Stimulated activated CD4-positive, alpha-beta T cell treated with anti-CD3 and anti-CD28 coated beads, Interleukin-1b, Interleukin-23, amount 100 ng/mL, for 1 hour (primary cell): ENCODE measurements at places on chromosomes 11 and 22.

- no peak for DNase-seq
Observed at GRCh38 chr11:34977089-34977912, 60.9 kb downstream of the PDHX start.

DNA sequence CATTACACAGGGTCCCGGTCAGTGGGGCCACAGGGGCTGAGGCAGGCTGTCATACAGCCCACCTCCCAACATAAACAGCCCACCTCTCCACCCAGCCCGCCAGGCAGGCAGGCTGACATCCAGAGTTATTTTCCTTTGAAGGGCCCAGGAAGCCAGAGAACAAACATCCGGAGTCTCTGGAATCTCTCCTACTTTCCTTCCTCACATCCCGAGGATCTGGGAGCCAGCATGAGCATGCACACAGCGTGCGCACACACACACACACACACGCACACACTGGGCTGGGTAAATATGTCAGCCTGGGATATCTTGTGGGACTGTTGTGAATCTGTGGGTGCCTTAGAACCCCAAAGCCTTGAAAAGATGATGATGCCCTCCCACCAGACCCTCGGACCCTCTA is 55.4 kb downstream of the PDE2A start:
- no peak for DNase-seq

GRCh38 chr11:12673601-12673923 is 659 bp upstream of the TEAD1 start:
- no peak for DNase-seq

DNA sequence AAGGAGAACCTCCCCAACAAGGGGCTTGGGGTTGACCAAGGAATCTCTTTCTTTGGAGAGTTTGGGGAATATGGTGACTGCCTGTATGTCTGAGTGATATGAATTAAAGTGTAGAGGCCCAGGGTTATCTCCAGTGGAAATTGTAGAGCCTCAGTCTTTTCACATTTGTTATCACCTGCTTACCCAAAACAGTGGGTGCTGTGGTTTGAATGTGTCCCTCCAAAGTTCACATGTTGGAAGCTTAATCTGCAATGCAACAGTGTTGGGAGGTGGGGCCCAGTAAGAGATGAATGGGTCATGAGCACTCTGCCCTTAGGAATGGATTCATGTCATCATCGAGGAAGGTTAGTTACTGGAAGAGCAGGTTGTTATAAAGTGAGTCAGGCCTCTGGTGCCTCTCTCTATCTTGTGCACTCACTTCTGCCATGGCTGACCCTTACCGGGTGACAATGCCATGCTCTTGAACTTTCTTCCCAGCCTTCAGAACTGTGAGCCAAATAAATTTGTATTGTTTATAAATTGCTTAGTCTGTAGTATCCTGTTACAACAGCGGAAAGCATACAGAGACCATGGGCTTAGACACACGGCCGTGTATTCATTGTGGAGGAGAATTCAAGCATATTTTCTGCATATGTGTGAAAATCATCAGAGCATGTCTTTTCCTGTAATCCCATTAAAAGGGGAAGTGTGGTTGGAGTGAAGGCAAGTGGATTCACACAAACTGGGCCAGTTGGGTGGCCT is 114.1 kb upstream of the TBCEL start:
- no peak for DNase-seq

DNA sequence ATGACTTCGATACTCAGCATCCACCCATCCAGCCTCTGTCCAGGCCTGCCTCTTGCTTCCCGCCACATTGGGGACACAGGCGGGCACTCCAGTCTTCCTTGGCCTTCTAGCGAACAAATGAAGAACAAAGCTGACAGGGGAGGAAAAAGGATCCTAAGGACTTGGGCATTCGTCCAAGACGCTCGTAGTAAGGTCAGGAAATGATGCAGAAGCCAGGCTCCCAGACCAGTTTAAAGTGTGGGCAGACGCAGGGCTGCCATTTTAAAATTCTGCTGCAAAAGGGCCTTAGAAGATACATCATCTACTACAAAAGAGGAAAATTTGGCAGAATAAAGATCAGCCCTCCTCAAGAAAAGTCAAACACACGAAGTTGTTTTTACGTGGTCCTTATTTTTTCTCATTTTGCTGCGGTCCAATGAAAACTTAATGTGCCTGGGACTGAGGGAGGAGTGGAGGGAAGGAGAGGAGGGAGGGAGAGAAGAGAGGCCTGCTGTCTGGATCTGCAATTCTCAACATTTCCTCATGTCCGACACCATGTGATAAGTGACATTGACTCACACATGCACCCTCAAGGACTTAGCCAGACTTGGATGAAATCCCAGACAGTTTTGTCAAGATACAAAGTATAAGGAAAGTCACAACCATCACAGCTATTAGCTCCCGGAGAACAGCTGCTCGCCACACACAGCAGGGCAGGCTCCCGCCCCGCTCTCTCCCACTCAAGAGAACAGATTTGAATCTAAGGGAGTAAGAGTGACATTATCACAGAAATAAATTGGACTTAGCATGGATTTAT is 5.7 kb downstream of the DNAL4 start:
- DNase-seq = no peak
